ENCODE measurements at places on chromosomes 16 and 17. TPM values are rescaled to one million over a fixed set of nuclear protein-coding genes. Genes with fewer than 3 reads are reported as not detected.

- no peaks in the 10 kb centered on the region for H3K36me3 ChIP-seq
- H3K27ac ChIP-seq, result no peak overlapping the region
- H3K27me3 ChIP-seq, result no peaks in the 10 kb centered on the region
- H3K4me1 ChIP-seq, result no peaks in the 10 kb centered on the region
- no peak for DNase-seq
Measured at GRCh38 chr16:11413907-11414595, 68.8 kb downstream of the RMI2 start.

DNA sequence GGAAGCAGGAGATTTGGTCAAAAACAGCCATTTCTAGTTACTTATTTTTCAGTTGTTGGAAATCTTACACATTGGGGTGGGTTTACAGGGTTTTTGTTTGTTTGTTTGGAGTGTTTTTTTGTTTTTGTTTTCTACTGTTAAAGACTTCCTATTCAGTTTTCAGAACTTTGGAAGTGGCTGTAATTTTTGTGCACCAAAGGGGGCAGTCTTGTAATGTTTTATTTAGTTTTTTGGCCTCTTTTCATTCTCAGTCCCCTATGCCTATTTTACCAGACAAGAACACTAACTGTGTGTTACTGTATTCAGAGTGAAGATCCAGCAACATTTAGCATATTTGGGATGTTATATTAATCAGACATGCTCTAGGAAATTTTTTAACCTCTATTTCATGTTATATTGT, 20.6 kb downstream of the TPPP3 start:
- DNase-seq, result no peak
- H3K27me3 ChIP-seq, result peaks cover 5% of the 10 kb centered on the region
- no peak overlapping the region for H3K27ac ChIP-seq
- no peak overlapping the region for H3K4me3 ChIP-seq
- H3K36me3 ChIP-seq, result no peaks in the 10 kb centered on the region

DNA sequence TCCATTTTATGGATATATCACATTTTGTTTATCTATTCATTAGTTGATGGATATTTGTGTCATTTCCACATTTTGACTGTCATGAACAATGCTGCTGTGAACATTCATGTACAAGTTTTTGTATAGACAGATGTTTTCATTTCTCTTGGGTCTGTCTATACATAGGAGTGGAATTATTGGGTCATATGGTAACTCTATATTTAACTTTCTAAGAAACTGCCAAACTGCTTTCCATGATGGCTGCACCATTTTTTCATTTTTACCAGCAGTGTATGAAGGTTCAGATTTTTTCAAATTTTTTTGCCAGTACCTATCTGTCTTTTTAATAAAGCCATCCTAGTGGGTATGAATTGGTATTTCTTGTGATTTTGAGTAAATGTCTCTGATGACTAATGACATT, 15.5 kb downstream of the NFAT5 start:
- peaks cover 28% of the 10 kb centered on the region for H3K4me1 ChIP-seq
- H3K36me3 ChIP-seq, result peaks cover 24% of the 10 kb centered on the region
- H3K27ac ChIP-seq, result no peak overlapping the region
- H3K4me3 ChIP-seq, result no peak overlapping the region
- no peak for DNase-seq

DNA sequence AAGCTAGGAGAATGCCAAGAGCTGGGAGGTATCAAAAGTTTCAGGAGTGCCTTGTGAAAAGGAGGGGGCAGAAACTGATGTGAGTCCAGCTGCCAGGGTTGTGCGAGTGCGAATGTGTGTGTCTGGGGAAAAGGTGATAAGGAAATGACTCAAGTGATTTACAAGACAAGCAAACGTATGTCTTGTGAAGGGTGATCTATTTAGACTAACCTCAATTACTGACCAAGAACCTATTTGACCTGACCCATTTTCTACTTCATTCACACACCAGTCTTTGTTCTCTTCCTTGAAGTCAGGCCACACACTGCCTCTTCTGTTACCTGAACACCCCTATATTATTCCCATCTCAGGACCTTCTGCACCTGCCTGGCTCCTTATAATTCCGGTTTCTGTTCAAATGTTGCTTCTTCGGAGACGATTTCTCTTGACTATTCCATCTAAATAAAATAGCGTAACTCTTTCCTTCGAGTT, 1.0 kb downstream of the GDE1 start:
- H3K4me1 ChIP-seq, result peaks cover 43% of the 10 kb centered on the region
- peaks cover 24% of the 10 kb centered on the region for H3K36me3 ChIP-seq
- no peaks in the 10 kb centered on the region for H3K27me3 ChIP-seq

DNA sequence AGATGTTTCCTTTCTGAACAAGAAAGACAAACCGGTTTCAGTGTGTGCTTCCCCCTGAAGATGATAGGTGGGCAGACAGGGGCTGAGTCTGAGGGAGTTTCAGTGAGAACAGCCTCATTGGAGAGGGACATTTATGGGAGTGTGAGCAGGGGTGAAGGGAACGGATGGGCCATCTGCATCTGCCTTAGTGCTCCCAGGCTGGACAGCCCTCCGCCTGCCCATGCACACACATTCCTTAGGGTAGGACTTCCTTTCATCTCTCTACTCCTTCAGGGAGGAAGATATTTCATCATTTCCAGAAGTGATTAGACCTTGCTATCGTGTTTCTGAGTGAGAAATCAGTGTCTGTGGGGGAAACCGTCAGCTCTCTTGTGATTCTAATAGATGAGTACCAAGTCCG, 3.8 kb downstream of the SHISA6 start:
- no peak overlapping the region for H3K4me3 ChIP-seq
- no peaks in the 10 kb centered on the region for H3K4me1 ChIP-seq
- H3K27ac ChIP-seq, result no peak overlapping the region
- H3K36me3 ChIP-seq, result no peaks in the 10 kb centered on the region
- peaks cover 22% of the 10 kb centered on the region for H3K27me3 ChIP-seq
- DNase-seq, result no peak

DNA sequence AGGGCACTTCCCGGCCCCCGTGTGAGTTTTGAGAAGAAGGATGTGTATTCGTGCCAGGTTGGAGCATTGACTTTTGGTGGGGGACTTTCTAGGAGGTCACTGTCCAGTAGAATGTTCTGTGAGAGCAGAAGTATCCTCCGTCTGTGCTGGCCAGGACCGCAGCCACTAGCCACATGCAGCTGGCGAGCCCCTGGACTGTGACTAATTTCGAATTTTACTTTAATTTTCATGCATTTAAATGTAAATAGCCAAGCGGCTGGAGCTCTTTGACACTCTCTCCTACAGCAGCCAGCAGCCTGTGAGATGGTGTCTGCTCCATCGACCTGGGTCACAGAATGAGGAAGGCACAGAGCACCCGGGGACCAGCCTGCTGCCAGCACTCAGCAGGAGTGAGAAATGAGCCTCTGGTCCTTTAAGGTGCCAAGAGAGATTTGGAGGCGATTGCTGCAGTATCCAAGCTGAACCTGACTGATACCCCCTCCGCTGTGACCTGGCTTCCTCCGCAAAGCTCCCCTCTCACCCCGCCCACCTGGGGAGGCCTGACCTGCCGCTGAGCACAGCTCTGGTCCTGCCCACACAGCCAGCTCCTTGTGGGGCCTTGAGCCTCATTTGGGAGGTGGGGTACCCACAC, 7.8 kb downstream of the ATP2A3 start:
- peak overlapping the region; percentile 56 for H3K4me3 ChIP-seq
- peaks cover 61% of the 10 kb centered on the region for H3K4me1 ChIP-seq
- H3K36me3 ChIP-seq, result peaks cover 74% of the 10 kb centered on the region
- DNase-seq, result no peak

DNA sequence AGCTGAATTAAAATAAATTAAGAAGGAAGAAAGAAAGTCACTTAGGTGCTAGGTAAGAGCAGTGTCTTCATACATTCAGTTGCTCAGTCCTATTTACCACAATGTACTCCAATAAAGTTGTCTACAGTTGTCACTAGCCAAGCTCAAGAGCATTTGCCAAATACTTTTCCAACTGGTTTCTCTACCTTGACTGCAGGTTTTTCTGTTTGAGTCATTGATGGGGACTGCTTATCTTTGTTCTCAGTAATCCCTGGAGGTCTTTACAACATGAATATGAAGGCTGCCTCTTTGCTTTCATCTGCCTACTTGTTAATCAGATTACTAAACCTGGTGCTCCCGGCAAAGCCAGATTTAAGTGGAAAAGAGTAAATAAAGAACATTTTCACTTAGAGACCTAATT, 64.6 kb upstream of the CLEC18B start:
- H3K4me1 ChIP-seq, result no peaks in the 10 kb centered on the region
- no peak overlapping the region for H3K27ac ChIP-seq
- no peak overlapping the region for H3K4me3 ChIP-seq
- no peaks in the 10 kb centered on the region for H3K27me3 ChIP-seq
- no peak for DNase-seq

DNA sequence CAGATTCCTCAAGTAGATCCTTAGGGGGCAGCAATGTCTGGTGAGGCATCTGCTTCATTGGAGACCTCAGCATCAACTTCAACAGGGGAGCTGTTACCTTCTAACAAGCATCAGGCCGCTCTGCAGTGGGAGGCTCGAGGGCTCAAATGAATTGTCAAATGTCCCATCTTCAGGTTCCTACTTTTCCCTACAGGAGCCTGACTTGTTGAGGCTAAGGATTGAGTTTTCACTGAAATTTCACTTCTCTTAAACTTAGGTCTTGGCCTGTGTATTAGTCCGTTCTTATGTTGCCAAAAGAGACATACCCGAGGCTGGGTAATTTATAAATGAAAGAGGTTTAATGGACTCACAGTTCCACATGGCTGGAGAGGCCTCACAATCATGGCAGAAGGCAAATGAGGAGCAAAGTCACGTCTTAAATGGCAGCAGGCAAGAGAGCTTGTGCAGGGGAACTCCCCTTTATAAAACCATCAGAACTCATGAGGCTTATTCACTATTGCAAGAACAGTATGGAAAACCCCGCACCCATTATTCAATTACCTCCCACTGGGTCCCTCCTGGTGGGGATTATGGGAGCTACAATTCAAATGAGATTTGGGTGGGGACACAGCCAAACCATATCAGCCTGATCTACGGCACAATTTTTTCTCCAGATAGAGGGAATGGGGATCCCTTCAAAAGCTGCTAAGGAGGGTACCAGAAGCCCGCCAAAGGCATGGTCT, 5.1 kb upstream of the CD300LD start:
- H3K27ac ChIP-seq, result no peak overlapping the region
- no peak overlapping the region for H3K4me3 ChIP-seq
- H3K36me3 ChIP-seq, result no peaks in the 10 kb centered on the region
- peaks cover 36% of the 10 kb centered on the region for H3K4me1 ChIP-seq
- DNase-seq, result no peak

- peak overlapping the region; percentile 90 for H3K4me3 ChIP-seq
- peak; percentile 38 for DNase-seq
- H3K36me3 ChIP-seq, result peaks cover 42% of the 10 kb centered on the region
- H3K27ac ChIP-seq, result peak overlapping the region; percentile 87
Measured at GRCh38 chr17:8151641-8152111, 528 bp downstream of the PER1 start.

- no peak overlapping the region for H3K4me3 ChIP-seq
- H3K36me3 ChIP-seq, result peaks cover 60% of the 10 kb centered on the region
- no peaks in the 10 kb centered on the region for H3K27me3 ChIP-seq
- no peaks in the 10 kb centered on the region for H3K4me1 ChIP-seq
Measured at GRCh38 chr17:37239690-37240334, 136.0 kb upstream of the C17orf78 start.

- H3K4me1 ChIP-seq, result peaks cover 7% of the 10 kb centered on the region
- H3K27me3 ChIP-seq, result no peaks in the 10 kb centered on the region
- H3K27ac ChIP-seq, result no peak overlapping the region
- H3K4me3 ChIP-seq, result no peak overlapping the region
- DNase-seq, result peak; percentile 57
Measured at GRCh38 chr17:10226930-10227695, 28.7 kb upstream of the GAS7 start.

DNA sequence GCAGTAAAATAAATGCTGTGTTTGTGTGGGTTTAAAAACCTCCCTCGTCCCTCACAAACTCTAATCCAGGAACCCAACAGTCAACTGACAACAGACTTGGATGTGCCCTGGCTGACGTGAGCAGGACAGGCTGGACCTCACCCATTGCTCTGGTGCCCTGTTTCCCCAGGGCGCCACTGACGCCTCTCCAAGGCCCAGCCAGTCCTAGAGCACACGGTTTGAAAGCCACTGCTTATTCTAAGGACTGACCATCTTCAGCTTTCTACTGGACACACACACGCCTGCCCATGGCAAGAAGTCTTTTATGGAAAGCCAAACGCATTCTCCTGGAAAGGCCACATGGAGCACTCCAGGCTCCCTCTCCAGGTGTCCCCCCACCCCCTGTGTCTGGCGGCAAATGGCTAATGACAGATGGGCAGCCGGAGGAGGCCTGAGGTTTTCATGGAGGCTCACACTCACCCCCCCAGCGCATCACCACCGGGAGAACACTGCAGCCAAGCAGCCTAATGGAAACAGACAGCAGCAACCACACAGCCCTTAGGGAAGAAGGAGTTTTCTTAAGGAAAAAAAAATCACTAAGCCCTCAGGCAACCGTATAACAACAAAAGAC, 319.2 kb downstream of the SOX9 start:
- no peak for DNase-seq
- no peak overlapping the region for H3K4me3 ChIP-seq
- H3K36me3 ChIP-seq, result no peaks in the 10 kb centered on the region
- H3K27ac ChIP-seq, result no peak overlapping the region

- H3K4me1 ChIP-seq, result peaks cover 26% of the 10 kb centered on the region
- H3K36me3 ChIP-seq, result peaks cover 4% of the 10 kb centered on the region
- no peaks in the 10 kb centered on the region for H3K27me3 ChIP-seq
- DNase-seq, result no peak
- peak overlapping the region; percentile 95 for H3K4me3 ChIP-seq
Measured at GRCh38 chr17:37490638-37491614, 1.2 kb downstream of the DUSP14 start.

DNA sequence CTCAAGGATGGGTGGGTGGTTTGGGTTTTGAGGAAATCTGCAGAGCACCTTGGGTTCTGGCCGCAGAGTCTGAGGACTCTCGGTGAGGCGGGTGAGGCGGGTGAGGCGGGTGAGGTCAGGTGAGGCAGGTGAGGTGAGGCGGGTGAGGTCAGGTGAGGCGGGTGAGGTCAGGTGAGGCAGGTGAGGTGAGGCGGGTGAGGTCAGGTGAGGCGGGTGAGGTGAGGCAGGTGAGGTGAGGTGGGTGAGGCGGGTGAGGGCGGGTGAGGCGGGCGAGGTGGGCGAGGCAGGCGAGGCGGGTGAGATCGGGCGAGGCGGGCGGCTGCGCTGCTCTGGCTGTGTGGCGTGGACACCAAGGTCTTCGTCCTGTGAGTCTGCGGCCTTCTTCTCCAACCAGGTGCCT, 24.1 kb upstream of the RPL13 start:
- H3K27me3 ChIP-seq, result no peaks in the 10 kb centered on the region
- H3K4me1 ChIP-seq, result peaks cover 22% of the 10 kb centered on the region
- H3K4me3 ChIP-seq, result no peak overlapping the region
- no peak for DNase-seq

DNA sequence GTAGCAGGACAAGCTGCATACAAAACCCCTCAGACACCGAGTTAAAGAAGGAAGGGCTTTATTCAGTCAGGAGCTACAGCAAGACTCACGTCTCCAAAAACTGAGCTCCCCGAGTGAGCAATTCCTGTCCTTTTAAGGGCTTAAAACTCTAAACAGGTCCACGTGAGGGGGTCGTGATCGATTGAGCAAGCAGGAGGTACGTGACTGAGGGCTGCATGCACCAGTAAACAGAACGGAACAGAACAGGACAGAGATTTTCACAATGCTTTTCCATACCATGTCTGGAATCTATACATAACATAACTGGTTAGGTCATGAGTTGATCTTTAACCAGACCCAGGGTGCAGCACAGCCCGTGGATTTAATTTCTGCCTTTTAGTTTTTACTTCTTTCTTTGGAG, 25.2 kb downstream of the ITGAM start:
- H3K36me3 ChIP-seq, result peaks cover 57% of the 10 kb centered on the region
- H3K4me3 ChIP-seq, result no peak overlapping the region
- H3K27me3 ChIP-seq, result no peaks in the 10 kb centered on the region

ATP2A1 gene
- total RNA-seq, result 0.71 TPM

SNX20 gene
- total RNA-seq, result 33.1 TPM

SHISA9 gene
- 0.02 TPM for total RNA-seq

IL32 gene
- total RNA-seq, result 3.4 TPM

RAB11FIP3 gene
- total RNA-seq, result 35.4 TPM

CHRNB1 gene
- 6.0 TPM for total RNA-seq
